Germinal center (tissue), 1 donor: ENCODE measurements at places on chromosomes 4 and X.

DNA sequence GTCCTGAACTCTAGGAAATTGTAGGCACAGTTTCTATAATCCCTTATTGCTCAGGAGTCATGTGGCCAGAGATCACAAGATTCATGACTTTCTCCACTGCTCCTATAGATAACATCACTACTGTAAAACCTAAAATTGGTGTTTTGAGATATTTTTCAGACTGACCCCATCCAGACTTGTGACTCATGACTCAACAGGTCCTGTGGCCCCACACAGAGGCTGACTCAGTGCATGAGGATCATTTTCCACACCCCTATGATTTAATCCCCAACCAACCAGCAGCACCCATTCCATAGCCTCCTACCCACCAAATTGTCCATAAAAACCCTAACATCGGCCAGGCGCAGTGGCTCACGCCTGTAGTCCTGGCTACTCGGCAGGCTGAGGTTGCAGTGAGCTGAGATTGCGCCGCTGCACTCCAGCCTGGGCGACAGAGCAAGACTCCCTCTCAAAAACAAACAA is 13.2 kb upstream of the XIAP start:
- no peak for DNase-seq

- DNase-seq = no peak
Observed at GRCh38 chr4:19857380-19857779, 394.3 kb upstream of the SLIT2 start.

- no peak for DNase-seq
Observed at GRCh38 chrX:45198706-45199105, 2.0 kb downstream of the DIPK2B start.

- DNase-seq = no peak
Observed at GRCh38 chr4:24657768-24658617, 73.6 kb upstream of the DHX15 start.

DNA sequence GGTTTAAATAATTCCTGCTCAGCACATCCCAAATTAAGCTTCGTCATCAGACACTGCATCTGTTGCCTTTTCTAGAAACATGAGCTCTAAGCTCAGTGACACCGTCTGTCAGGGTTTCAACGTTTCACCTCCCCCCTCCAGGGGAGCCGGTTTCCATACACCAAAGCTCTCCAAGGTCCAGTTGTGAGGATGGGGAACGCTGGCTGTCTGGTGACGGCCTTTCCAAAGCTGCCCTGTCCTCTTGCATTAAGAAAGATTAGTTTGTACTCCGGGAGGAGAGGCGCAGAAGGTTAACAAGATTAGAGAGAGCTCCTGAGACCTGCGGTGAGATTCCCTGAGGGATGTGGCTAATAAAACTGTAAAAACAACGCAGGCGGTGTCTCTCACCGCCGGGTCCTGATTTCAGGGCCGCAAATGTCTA is 43.2 kb downstream of the ASMT start:
- no peak for DNase-seq

DNA sequence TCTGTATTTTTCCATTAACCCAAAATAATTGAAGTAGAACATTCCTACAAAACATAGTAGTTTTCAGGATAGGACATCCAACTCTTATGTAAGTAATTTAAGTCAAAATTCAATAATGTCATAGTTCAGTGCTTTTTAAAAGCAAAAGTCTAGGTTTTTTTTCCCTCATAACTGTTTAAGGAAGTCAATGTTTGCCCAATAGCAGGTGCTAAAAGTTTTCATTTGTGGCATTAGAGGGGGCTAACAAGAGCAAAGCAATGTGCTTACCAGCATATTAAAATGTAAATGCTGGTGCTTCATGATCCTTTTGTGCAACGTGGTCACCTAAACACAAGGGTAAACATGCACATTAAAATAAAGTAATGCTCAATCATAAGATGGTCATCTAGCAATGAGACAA is 155.2 kb upstream of the PPP1R2C start:
- no peak for DNase-seq

DNA sequence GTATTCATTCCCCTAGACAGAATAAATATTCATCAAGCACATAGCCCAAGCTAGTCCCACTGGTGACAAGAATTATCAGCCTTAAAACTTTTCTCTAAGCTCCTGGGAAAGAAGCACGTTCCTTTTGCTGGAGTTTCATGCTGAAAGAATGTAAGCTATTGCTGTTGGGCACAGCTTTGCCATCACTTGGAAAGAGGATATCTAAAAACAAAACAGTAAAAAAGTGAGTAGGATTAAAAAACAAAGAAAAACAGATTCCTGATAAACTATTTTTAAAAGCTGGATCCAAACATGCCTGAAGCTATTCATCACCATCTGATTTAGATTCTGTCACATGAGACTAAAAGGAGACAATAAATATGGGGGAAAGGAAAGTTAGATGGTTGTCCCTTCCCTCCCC is 176.8 kb downstream of the SCFD2 start:
- DNase-seq = no peak

DNA sequence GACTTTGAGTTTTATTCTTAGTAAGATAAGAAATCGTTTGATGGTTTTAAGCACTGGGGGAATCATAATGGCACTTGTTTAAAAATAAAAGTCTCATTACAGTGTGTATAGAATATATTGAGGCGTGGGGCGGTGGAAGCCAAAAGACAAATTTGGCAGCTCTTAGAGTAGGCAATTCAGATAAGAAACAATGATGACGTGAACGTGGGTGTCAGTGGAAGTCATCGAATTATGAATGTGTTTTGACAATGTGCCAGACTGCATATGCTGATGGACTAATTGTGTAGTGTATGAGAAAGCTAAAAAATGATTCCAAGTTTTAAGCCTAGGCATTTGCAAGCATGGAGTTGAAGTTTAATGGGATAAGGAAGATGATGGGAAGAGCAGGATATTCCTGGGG is 35.8 kb downstream of the SPANXD start:
- no peak for DNase-seq
